ENCODE measurements at places on chromosomes 2 and 18.

DNA sequence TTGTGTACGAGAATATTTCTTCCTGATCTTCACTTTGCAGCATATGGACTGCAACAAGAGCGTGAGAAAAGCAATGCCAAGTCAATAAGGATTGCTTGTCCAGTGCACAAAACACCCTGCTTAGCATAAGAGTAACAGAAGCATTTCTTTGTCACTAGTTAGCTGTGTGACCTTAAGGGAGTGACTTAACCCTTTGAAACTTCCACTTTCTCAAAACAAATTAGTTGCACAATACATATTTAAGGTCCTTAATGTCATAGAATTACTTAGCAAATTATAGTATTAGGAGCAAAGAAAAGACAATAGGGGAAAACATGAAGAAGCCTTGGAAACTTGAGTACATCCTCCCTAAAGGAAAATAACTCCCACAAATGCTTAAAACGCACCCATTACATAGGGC, 230.1 kb downstream of the RNF152 start:
- DNase-seq: no peak

DNA sequence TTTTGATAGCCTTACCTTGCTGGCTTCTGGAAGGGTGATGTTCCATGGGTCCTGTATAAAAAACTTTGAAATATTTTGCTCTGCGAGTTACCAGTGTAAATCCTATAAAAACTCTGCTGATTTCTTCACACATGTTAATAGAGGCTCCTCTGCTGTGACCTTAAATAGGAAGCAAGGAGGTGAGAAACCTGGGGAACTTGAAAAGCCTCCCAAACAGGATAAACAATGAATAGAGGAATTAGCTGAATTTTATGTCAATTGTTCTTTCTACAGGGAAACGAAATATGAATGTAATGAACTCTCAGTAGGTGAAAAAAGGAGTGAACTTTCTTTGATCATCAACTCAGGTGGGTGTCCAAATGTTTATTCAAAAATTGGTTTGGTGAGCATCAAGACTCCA, 10.8 kb upstream of the CCL20 start:
- DNase-seq: no peak

DNA sequence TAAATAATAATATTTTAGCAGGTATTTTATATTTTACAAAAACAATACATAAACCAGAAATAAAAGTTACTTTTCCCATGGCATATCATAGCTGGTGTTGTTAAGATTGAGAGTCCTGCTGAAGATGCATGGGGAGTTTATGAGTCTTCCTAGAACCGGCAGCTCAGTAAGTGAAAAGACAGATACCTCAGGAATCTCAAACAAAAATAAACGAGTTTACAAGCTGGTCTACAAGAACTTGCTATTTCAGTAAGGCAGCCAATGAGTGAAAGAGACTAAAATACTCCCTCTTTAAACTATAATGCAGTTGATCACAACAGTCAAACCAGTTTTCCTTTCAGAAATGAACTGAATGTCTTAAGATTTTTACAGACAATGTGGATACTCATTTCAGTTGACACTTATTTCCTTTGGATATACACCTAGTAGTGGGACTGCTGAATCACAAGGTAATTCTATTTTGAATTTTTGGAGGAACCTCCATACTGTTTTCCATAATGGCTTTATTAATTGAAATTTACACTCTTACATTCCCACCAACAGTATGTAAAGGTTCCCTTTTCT, 8.9 kb downstream of the GAREM1 start:
- DNase-seq: no peak

DNA sequence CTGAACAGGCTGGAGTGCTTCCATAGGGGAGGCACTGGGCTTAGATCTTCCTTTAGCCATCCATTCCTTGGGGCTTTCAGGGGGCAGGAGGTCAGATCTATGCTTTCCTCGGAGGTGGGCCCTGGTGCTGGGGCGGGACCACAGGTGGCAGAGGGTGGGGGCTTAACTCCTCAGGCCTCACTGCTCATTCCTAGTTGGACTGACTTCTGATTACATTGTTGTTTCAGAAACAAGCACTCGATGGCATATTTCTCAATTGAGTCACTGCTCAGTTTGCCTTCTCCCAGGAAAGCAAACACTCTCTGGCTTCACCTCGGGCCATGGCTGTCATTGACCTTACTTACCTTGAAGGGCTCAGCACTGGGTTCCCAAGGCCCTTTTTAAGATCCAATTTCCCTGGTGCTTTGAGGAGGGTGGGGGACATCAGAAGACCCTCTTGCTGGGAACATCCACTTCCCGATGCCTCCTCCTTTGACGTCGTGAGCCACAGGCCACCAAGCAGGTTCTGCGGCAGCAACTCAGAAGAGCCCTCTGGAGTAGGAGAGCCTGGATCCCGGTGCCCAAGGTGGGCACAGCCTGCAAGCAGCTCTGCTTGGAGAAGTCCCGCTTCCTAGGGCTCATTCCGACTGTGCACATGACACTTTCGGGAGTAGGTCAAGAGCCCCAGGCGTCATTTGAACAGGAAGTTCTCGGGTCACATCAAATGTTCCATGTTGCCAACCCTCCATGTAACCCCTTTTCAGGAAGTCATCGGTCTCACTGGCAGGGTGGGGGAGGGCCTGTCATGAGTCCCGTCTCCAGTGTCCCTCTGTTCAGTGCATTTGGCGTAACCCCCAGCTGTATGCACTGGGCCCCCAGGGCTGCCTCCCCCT, 40.6 kb downstream of the SDC1 start:
- no peak for DNase-seq

- no peak for DNase-seq
Measured at GRCh38 chr2:173513107-173513727, 158.5 kb downstream of the CDCA7 start.

DNA sequence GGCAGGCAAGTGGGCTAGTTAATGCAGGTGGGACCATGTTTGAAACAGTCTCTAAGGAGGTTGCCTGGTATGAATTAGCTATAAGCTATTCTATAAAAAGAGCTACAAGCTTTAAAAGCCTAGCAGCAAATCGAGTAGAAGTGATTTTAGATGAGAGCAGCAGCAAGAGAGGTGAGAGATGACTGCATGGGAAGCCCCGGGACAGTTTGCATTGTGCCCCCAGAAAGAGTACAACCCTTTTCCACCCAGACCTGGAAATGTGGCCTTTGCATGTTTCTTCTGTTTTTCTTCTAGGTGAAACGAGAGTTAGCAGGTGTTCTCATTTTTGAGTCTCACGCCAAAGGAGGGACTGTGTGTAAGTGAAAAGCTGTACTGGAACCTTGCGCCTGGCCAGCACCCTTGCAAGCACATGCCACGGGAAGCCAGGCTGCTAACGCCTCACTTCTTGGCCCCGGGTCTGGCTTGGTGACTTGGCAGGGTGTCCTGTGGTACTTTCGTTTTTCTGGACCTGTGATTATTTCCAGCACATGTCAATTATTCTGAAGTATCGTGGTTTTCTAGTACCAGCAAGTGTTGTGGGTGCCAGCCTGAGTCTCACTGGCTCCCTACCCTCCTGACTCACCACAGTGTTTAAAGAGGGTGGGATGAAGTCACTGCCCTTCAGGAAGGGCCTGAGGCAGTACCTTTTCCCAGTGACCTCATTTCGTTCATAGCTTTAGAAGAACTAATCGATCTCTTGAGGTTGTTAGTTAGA, 90.3 kb upstream of the MAP3K20 start:
- DNase-seq: no peak

DNA sequence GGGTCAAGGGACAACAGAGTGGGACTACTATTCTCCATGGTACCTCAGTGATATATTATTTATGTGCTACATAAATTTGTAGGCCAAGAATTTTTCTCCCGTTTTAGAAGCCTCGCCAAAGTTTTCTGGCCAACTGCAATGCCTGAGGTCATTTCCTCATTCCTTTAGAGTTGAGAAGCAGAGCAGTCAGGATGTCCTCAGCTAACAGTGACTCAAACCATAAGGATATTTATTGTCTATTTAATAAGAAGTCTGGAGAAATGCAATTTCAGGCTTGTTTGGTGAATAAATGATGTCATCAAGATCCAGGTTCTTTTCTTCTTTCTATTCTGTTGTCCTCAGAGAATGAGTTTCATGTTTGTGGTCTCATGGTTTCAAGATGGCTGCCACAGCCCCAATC, 91.0 kb downstream of the ADCYAP1 start:
- peak; percentile 75 for DNase-seq

- DNase-seq: no peak
Measured at GRCh38 chr2:39033980-39034379, 86.9 kb downstream of the SOS1 start.

DNA sequence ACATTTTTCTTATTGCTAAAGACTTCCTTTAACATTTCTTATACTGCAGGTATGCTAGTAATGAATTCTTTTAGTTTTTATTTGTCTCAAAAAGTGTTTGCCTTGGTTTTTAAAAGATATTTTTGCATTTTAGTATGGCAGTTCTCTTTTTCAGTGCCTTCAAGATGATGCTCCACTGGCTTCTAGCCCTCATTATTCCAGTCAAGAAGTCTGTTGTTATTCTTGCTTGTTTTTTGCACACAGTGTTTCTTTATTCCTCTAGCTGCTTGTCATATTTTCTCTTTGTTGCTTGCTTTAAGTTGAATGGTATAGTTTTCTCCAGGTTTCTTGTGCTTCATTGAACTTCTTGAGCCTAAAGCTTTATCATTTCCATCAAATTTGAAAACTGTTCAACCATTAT, 158.0 kb upstream of the SPHKAP start:
- no peak for DNase-seq

GRCh38 chr2:240481720-240482119, 46.3 kb downstream of the GPC1 start:
- no peak for DNase-seq

DNA sequence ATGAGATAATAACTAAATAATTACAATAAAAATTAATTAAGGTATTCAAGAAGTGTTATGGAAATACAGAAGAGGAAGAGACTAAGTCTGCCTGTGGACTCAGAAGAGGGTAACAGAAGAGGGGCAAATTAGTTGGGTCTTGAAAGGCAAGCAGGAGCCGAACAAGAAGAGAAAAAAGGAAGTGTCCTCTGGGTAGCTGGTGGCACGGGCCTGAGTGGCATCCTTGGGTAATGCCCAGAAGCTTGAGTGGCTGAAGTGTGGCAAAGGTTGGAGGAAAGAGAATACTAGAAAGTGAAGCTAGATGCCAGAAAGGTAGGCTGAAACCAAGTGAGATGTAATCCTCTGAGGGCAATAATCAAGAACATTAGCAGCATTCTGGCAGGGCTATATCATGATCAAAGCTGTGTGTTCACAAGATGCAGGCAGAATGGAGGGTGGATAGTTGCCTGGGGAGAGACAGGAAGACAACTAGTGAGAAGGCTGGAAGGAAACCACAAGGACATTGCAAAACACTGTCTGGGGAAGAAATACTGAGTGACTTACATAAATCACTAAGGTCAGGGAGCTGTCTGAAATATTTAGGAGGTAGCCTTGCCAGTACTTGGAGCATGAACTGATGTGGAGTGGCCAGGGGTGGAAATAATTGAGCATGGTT, 16.2 kb downstream of the DOCK10 start:
- DNase-seq: no peak

DNA sequence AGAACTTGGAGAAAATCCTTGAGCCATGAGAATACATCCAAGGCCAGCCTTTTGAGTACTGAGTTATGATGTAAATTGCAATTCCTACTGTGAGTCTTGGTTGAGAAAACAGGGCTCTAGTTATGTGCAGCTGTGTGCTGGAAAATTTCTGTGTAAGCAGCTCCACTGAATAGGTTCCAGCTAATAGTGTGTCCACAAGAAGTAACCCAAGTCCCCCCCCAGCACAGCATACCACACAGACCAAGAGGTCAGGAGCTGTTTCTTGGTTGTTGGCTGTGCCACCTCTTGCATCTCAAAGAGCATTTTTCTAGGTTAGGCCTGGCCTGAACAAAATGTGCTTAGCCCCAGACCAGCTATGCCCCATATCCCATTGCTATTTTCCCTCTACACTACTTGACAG, 36.8 kb upstream of the APCDD1 start:
- DNase-seq: no peak

DNA sequence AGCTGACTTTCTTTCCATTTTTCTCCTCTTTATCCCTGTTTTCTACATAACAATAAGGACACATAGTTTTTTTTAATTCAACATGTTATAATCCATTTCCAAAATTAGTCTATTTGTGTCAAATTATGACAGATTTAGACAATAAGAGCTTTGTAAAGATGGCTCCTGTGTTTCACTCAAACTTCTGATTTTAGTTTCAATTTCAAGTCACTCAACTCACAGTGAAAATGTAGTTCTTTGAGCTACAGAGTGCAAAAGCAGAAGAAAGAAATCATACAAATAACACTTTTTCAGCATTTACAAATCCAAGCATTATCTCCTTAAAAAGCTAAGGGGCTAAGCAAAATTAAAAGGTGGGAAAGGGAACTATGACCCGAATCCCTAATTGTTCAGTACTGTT, 340.7 kb upstream of the TRIB2 start:
- DNase-seq: no peak

- no peak for DNase-seq
Measured at GRCh38 chr2:74843899-74844298, 10.0 kb downstream of the HK2 start.

DNA sequence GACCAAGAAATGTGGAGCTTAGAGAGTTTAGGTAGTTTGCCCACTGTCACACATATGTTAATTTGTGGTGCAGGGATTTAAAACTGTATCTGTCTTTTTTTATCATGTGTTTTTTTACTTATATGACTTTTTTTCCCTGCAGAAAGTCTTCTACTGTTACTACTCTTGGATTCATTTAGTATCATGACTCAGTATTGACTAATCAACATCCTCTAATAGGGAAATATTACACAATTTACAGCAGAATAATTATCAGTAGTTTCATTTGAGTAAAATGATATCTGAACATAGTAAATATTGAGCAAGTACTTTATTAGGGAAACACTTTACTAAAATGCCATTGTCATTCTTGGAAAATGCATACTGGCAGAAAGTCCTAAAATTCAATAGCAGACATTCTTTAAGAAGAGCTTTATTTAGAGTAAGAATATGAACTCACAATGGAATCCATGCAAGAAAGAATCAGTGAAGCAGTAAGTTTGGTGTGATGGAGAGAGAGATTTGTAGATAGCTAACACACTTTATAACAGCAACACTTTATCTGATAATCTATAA, 425.9 kb upstream of the SLC8A1 start:
- DNase-seq: no peak

DNA sequence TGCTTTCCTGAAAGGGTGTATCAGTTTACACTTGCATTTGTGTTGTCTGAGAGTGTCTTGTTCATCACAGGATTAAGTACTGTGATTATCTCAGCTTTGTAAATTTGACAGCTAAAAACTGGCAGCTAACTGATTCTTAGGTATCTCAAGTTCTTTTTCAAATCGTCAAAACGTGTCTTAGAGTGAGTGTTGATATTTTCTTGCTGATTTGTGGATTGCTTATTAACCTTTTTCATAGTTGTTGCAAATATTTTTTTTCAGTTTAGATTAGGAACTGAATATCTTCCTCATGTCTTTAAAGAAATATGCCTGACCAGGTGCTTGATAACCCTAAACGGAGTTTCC, 41.9 kb downstream of the LRRFIP1 start:
- no peak for DNase-seq

GRCh38 chr18:25233528-25234321, 118.2 kb downstream of the ZNF521 start:
- DNase-seq: peak; percentile 40
